ENCODE measurements at places on chromosomes 7 and 10.

DNA sequence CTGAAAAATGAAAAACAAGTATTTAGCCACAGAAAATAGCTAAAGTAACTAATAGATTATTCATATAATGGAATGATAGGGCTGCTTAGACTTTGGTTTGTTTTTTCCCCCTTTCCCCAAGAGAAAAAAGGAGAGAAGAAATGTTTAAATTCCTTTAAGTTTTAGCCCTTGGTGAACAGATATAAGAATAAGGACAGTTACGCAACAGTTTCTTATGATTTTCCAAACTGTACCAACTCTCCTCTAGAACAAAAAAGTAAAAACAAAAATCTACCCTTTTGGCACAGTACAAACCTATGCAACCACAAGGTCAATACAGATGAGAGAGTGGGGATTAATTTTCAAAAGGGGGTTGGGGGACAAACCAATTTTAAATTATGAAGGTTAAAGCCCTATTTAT lies 227.7 kb downstream of the CHCHD3 start:
- DNase-seq = no peak

GRCh38 chr7:77450613-77451012 lies 34.5 kb upstream of the GSAP start:
- DNase-seq = no peak

- peak; percentile 74 for DNase-seq
These were observed 18.6 kb downstream of the PPP1R3C start for GRCh38 chr10:91614225-91614624.

DNA sequence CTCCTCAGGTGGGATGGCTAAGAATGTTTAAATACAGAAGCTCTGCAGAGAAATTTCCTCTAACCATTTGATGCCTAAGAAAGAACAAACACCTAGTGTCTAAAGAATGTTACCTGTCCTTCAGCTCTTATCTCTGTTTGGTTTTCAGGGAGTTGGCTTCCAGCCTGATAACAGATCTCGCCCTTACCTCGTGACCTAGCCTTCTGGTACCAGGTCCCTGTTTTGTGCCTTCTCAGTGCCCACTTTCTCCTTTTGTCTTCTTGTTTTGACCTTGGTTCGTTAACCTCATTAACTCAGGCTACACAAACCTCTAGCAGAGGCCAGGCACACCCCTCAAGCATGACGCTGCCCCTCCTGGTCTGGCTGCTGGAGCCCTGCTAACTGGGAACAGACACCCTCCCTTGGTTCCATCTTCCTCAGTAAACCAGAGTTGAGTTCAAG lies 16.1 kb upstream of the RAB11FIP2 start:
- DNase-seq = no peak

DNA sequence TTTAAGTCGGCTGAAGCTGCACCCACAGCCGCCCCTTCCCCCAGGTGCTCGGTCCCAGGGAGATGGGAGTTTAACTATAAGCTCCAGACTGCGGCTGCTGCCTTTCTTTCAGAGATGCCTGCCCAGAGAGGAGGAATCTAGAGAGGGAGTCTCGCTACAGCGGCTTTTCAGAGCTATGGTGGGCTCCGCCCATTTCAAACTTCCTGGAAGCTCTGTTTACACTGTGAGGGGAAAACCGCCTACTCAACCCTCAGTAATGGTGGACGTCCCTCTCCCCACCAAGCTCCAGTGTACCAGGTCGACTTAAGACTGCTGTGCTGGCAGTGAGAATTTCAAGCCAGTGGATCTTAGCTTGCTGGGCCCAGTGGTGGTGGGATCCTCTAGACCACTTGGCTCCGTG lies 135.4 kb downstream of the CXCL12 start:
- DNase-seq = no peak

- DNase-seq = no peak
These were observed 1.2 kb upstream of the HOXA2 start for GRCh38 chr7:27103489-27104226.

DNA sequence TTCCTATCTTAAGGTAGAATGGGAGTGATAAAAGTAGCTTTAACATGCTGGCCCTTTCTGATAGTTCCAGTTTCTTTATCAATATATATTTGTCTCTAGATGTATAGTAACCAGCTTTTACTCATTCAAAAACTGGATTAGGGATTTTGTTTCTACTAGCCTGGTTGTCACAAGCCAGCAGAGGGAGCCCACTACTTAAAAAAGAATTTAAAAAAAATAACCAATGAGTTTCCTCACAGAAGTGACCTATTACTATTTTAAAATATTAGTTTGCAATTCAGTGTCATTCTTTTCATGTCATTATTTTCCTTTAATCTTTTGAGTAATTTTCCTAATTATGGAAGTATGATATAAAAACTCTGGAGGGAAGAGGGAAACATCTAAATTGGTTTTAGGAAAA lies 142.1 kb downstream of the PHTF2 start:
- peak; percentile 65 for DNase-seq

- no peak for DNase-seq
These were observed 136.4 kb downstream of the SDK1 start for GRCh38 chr7:3437467-3437866.

DNA sequence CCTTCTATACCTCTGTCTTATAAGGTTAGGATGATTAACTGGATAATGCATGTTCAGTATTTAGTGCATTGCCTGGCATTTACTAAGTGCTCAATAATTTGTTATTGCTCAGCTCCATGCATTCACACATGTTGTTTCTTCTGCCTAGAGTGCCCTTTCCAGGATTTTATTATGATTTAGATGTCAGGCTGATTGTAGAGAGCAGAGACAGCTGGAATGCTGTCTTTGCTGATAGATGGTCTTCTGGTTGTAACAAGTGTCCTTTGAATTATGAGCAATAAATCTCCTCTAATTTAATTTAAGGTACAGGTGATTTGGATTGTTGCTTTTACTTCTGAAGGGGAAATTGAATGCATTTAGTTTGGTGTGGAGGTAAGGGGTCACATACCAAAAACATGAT lies 548.0 kb downstream of the MAGI2 start:
- no peak for DNase-seq

DNA sequence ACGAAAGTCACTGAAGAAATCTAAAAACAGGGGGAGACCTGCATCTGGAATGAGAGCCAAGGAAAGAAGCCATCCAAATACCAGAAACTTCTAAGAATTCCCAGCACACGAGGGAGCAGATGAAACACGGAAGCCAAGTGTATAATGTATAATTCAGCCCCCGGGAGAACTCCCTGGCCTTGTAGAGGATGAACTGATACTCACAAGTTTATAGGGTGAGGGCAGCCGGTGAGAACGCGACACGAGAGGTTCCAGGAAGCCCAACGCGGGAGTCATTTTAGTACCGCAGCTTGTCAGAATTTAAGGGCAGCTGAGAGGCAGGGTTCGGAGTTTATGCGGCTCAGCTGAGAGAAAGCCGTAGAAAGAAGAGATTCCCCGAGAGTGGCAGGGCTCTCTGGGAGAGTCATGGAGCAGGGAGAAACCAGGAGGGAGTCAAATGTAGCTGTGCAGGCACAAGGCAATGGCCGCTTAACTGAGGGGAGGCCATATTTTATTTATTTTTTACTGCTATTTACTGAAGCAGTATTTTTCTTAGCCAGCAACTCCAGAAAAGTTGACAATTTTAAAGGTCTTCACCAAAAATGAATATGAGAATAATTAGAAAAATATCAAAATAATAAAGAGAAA lies 164.0 kb downstream of the NPSR1 start:
- DNase-seq = no peak

DNA sequence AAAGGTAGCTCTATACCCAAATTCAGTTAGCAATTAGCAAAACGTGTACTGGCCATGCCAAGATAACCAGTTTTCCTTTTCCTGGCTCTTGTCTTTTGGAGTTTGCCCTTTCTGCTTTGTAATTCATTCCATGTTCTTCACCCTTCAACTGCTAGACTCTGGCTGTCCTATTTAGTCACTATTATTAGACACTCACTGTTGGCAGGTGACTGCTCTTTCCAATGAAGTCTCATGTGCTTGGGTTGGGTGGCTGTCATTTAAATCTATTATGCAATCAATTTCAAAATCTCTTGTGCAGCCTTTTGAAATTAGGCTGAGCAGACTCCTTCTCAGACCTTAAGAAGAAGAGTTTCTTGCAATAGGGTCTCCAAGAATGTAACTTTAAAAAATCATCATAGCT lies 266.5 kb downstream of the GPR158 start:
- DNase-seq = no peak

DNA sequence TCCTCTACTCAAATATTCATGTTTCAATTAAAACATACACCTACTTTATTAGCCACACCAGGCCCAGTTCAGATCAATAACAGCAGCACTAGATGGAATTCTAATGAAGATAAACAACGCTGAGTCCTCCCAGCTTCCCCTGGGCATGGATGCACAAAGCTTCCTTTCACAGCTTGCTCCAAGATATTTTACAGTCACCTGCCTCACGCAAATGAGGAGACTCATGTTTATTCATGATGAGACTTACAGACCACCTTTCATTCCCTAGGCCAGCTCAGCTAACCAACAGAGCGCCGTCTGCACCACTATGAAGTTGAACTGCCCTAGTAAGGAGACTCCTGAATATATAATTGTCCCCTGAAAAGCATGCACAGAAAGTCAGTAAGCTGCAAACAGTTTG lies 283.0 kb upstream of the AOAH start:
- DNase-seq = no peak

Data from fibroblast of pulmonary artery (primary cell).